ENCODE measurements at places on chromosomes 6 and 20.

DNA sequence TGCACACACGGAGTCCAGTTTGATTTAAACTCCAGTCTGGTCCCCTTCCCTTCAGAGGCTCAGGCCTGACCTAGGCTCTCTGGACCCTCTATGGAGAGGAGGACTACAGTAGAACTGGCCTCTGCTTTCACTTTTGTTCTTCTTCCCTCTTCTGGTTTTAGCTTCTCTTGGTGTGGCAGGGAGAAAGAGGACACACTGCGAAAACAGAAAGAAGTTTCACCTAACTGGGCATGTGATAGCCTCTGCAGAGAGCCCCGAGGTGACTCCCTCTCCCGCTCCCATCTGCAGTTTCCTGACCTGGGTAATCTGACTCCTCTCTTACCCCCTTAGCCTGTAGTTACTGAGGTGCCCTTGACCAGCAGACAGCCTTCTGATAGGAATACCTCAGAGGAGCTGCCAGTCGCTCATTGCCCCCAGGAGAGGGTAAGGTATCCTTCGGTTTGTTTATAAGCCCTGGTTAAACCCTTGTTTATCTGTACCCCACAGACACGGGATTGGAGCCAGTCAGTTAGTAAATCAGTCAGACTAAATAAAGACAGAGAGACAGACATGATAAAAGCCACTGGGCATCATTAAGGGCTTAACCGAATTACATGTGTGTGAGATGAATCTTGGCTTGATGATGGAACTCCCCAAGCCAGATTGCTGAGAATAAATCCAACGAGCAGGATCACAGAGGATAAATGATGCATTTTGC is 12.0 kb upstream of the DTNBP1 start:
- DNase-seq = no peak

DNA sequence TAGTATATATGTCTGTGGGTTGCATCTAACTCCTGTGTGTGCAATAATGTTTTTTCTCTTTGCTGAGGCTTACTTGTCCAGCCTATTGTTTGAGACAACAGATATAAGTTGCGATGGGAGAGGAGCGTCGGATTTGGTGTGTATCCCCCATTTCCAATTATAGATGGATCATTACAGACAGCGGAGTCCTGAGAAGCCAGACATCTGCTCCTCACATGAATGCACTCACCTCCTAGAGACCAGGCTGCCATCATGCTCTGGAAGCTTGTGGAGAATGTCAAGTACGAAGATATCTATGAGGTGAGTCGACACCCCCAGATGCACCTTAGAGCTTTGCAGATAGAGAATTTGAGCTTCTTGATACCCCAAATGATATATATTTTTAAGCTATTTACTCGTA is at the start of gene TFAP2B:
TSS of gene TFAP2B (plus strand) at position 199 of the 400 bp plus-strand sequence. CDS start at position 220, 21 bp downstream.
- DNase-seq = no peak

- DNase-seq = no peak
Measured at GRCh38 chr20:4411744-4412143, 310.0 kb upstream of the PRND start.

- no peak for DNase-seq
Measured at GRCh38 chr20:42067596-42067995, 449.4 kb upstream of the CHD6 start.

GRCh38 chr20:15047042-15047441 is 709.6 kb upstream of the FLRT3 start:
- no peak for DNase-seq

DNA sequence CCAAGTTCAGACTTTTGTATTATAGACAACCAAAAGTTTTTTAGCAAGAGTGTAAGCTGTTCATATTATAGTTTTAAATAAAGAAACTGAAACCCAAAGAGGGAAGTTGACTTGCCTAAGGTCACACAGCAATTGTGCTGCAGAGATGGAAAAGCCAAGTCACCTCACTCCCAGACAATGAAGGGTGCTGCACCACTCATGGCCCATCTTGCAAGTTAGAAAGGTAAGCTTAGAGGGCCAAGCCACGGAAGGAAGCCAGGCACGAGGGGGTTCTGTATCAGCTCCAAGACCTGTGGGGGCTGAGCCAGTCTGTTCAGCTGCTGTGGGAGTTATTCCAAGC is 860 bp downstream of the DEFB124 start:
- DNase-seq = no peak

- DNase-seq = no peak
Measured at GRCh38 chr6:41208439-41209106, 7.6 kb upstream of the TREML2 start.

DNA sequence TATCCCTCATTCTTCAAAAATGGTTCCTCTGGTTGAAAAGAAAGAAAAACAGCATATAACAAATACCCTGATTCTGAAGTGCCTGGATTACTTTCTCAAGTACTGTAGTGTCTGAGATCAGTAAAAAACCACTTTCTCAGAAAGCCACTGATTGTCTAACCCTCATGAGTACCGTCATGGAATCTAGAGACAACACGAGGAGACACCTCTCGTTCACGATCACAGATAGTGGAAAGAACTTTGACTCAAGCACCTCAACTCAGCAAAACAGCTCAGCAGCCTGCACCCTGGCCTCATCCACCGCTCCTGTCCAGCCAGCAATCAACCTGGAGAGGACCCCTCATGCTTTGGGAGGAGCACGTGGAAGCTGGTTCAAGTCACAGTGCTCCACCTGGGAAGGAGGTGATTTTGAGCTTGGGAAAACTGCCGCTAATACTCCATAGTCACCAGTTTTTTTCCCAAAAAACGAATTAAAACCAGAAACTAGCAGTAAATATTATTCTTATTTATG is 1.0 kb downstream of the SCML4 start:
- DNase-seq = no peak
